ENCODE measurements at places on chromosomes 11 and 22.
A peak's percentile ranks its signal among the peaks of the same experiment; 100 is the strongest.

DNA sequence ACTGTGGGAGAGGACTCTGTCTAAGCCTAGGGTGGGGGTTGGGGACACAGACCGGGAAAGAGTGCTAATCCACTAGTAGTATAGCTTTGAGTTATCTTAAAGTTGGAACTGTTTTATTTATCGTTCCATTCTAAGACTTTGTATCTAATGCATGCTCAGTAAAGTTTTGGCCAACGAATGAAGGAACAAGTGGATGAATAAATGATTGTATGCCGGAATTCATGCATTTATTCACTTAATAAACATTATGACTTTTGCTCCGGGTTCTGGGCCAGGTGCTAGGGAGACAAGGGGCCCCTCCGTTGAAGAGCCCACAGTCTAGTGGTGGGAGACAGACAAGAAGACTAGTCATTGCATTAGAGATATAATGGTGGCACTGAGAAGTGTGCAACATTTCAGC, 645 bp downstream of the RNF121 start:
- H3K36me3 ChIP-seq, result no peaks in the 10 kb centered on the region
- no peak overlapping the region for H3K27ac ChIP-seq
- H3K4me1 ChIP-seq, result peaks cover 53% of the 10 kb centered on the region
- DNase-seq, result no peak

GRCh38 chr11:119153049-119153818, 4.4 kb downstream of the ABCG4 start:
- no peaks in the 10 kb centered on the region for H3K36me3 ChIP-seq
- no peak overlapping the region for H3K27ac ChIP-seq
- DNase-seq, result no peak
- peaks cover 3% of the 10 kb centered on the region for H3K4me1 ChIP-seq
- H3K4me3 ChIP-seq, result no peak overlapping the region

GRCh38 chr11:3659595-3660515, 11.3 kb downstream of the CHRNA10 start:
- no peaks in the 10 kb centered on the region for H3K4me1 ChIP-seq
- H3K4me3 ChIP-seq, result no peak overlapping the region
- no peaks in the 10 kb centered on the region for H3K27me3 ChIP-seq

- no peaks in the 10 kb centered on the region for H3K36me3 ChIP-seq
- H3K4me3 ChIP-seq, result no peak overlapping the region
- H3K4me1 ChIP-seq, result peaks cover 3% of the 10 kb centered on the region
- H3K27ac ChIP-seq, result no peak overlapping the region
Observed at GRCh38 chr11:67700548-67701262, 26.3 kb upstream of the ALDH3B2 start.

DNA sequence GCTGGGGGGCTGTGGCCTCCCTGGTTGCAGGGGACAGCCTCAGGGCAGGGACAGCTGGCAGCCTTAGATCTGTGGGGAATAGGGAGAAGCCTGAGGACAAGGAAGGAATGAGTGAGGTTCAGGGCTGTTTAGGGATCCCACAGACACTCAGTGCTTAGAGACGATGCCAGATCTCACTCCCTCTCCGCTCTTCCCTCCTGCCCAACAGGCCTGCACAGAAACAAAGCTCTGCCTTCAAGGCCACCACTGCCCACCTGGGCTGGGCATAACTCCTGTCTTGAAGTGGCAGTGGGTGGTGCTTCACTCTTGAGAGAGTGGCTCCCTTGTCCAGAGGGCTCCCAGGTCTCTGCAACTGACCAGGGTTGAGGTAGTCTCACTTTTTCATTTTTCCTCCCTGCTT, 13.1 kb upstream of the CENATAC start:
- H3K27me3 ChIP-seq, result no peaks in the 10 kb centered on the region
- H3K36me3 ChIP-seq, result no peaks in the 10 kb centered on the region
- H3K27ac ChIP-seq, result no peak overlapping the region
- H3K4me3 ChIP-seq, result no peak overlapping the region
- no peak for DNase-seq
- H3K4me1 ChIP-seq, result no peaks in the 10 kb centered on the region

DNA sequence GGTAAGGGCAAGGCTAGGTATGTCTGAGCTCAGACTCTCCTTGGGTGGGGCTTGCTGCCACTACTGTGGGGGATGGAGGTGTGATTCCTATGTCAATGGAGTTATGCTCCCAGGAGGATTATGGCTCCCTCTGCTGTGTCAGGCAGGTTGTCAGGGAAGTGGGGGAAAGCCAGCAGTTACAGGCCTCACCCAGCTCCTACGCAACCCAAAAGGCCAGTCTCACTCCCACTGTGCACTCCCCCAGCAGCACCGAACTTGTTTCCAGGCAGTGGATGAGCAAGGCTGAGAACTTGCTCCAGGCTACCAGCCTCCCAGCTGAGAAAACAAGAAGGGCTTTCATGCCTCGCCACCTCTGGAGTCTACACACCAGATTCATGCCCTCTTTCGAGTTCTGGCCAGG, 18.2 kb downstream of the C11orf91 start:
- no peaks in the 10 kb centered on the region for H3K36me3 ChIP-seq
- H3K4me3 ChIP-seq, result no peak overlapping the region

DNA sequence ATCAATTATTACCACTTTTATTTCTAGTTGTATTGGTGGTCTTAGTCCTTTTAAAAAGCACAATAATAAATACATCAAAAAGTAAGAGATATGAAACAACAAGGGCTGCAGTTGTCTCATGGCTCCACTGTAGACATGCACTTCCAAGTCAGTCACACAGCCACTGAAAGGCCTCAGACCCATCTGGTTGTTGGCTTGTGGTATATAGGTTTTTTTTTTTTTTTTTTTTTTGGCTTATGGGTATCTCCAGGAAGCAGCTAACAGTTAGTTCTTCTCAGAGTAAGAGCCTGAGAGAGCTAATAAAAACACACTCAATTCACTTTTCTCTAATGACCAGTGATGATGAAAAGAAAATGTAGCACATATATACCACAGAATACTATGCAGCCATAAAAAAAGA, 6.0 kb upstream of the OR52E6 start:
- H3K36me3 ChIP-seq, result no peaks in the 10 kb centered on the region
- no peaks in the 10 kb centered on the region for H3K27me3 ChIP-seq
- H3K4me1 ChIP-seq, result no peaks in the 10 kb centered on the region
- no peak for DNase-seq
- H3K27ac ChIP-seq, result no peak overlapping the region

DNA sequence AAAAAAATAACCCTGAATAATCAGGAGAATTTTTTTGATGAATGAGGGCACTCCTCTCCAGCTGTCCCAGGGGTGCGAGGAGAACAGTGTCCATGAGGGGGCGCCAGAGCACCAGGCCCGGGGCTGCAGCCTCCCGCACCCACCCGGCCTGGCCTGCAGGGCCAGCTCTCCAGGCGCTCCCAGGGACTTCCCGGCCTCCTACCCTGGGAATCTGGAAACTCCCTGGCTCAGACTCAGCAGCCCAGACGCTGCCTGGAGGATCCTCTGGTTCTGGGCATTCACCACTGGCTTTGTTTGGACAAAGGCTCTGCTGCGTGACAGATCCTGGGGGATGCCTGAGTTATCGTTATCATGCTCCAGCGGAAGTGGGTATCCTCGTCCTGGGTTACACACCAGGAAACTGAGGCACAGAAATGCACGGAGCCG, 31.0 kb downstream of the MCM5 start:
- peak; percentile 83 for DNase-seq
- H3K4me1 ChIP-seq, result no peaks in the 10 kb centered on the region
- H3K36me3 ChIP-seq, result peaks cover 58% of the 10 kb centered on the region
- H3K4me3 ChIP-seq, result no peak overlapping the region
- no peak overlapping the region for H3K27ac ChIP-seq
- no peaks in the 10 kb centered on the region for H3K27me3 ChIP-seq

DNA sequence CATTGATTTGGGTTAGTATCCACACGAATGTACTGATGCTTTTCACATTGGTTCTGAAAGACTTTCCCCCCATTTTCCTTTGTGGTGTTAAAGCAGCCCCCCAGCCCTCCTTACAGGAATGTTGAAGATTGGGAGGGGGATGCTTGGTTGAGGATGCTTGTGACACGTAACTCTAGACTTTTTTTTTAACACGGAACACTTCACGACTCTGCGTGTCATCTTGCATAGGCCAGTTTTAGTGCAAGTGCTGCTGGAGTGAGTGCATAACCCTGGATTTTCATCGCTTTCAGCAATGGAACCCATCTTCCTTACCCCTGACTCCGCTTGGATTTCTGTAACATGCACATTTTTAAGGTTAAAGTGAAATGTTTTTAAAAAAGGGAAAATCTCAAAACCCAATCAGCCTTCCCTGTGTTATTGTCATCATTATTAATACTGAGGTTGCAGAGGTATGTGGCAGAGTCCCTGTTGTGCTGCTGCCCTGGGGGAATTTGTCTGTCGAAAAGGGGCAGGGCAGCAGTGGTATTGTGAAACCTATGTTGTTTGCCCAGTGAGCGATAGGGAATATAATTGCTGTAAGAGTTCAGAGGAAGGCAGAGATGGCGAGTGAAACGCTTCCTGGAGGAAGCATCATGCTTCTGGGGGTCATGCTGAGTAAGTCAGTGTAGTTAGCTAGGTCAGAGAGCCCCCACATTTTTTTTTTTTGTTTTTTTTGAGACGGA, 12.1 kb downstream of the CECR2 start:
- no peaks in the 10 kb centered on the region for H3K36me3 ChIP-seq
- no peak overlapping the region for H3K27ac ChIP-seq
- no peak for DNase-seq
- H3K4me1 ChIP-seq, result peaks cover 2% of the 10 kb centered on the region

GRCh38 chr11:107704451-107704850, 7.4 kb downstream of the SLN start:
- H3K4me1 ChIP-seq, result no peaks in the 10 kb centered on the region
- H3K27ac ChIP-seq, result no peak overlapping the region
- no peak for DNase-seq
- no peak overlapping the region for H3K4me3 ChIP-seq

DNA sequence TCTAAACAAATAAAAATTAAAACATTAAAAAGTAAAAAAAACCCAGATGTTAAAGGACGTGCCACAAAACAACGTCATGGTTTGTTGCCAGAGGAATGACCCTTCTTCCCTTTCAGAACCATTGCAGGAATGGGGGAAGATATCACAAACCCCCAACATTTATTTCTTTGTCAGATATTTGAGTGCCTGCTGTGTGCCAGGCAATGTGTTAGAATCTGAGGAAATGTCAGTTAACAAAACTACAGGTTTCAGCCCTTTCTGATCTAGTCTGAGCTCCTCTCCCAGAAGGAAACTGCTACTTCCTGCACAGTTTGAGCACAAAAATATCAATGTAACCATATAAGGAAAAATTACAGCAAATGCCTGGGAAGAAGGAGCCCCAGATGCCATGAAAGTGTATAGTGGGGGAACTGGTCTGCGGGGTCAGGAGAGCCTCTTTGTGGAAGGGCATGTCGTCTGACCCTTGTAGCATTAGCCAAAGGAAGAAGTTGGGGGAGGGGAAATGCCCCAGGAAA, 7.1 kb upstream of the NHERF4 start:
- H3K27me3 ChIP-seq, result no peaks in the 10 kb centered on the region
- no peak for DNase-seq
- no peaks in the 10 kb centered on the region for H3K36me3 ChIP-seq
- H3K4me1 ChIP-seq, result no peaks in the 10 kb centered on the region
